ENCODE measurements at places on chromosomes 1 and 21. TPM values are rescaled to one million over a fixed set of nuclear protein-coding genes. Genes with fewer than 3 reads are reported as not detected.

DNA sequence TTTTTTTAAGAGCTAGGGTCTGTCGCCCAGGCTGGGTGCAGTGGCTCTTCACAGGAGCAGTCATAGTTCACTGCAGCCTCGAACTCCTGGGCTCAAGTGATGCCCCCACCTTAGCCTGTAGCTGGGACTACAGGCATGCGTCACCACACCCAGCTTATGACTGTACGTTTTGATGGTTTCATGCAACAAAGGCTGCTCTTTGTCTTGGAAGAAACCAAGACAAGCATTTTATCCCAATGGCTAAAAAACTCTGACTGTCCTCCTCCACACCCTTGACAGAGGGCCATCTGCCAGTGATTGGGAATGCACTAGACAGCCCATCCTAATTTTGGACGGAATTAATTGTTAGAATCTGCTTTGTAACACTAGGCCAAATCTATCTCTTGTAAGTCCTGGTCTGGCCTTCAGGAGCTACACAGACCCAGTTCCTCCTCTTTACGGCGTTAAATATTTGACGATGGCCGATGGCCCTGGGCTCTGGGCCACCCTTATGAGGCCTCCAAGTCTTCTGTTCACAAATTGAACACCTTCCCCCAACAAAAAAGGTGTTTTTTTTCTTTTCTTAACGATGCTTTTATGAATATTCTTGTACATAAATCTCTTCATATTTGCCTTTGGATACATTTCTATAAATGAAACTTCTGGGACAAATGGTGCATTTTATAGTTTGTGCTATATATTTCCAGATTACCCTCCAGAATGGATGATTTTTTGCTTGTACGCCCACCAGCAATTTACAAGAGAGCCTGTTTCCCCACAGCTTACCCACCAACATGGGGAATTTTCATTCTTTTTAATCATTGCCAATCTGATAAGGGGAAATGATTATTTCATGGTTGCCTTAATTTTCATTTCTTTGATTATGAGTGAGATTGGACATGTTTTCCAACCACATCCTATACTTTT lies 104.8 kb upstream of the SLC25A33 start:
- no peak for DNase-seq

GRCh38 chr1:158323866-158324265 lies 7.5 kb downstream of the CD1B start:
- no peak for DNase-seq

Gene C1orf141
- not detected for polyA plus RNA-seq

Gene CTNNBIP1
- 601 TPM for polyA plus RNA-seq
